ENCODE measurements at places on chromosomes 12 and 14.

GRCh38 chr12:48602192-48602989, 32.5 kb upstream of the LALBA start:
- DNase-seq, result no peak

DNA sequence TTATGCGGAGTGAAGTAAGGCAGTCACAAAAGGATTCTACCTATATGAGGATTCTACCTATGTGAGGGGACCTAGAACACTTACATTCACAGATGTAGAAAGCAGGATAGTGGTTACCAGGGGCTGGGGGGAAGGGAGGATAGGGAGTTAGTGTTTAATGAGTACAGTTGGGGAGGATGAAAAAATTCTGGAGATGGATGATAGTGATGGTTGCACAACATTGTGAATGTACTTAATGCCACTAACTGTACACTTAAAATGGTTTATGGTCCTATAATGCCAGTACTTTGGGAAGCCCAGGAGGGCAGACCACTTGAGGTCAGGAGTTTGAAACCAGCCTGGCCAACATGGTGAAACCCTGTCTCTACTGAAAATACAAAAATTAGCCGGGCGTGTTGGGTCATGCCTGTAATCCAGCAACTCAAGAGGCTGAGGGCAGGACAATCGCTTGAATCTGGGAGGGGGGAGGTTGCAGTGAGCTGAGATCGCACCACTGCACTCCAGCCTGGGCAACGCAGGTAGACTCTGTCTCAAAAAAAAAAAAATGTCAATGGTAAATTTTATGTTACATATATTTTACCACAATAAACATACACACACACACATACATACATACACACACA, 25.4 kb downstream of the SVOP start:
- DNase-seq, result no peak

- no peak for DNase-seq
Measured at GRCh38 chr12:116592731-116593130, 33.5 kb downstream of the MAP1LC3B2 start.

GRCh38 chr12:115639648-115640012, 637.9 kb downstream of the MED13L start:
- no peak for DNase-seq

- DNase-seq, result no peak
Measured at GRCh38 chr12:104446646-104447421, 9.9 kb upstream of the CHST11 start.

- no peak for DNase-seq
Measured at GRCh38 chr12:104462931-104463339, 6.2 kb downstream of the CHST11 start.

- no peak for DNase-seq
Measured at GRCh38 chr12:115404761-115405470, 720.9 kb upstream of the TBX3 start.

- DNase-seq, result no peak
Measured at GRCh38 chr12:52691841-52692150, 11.5 kb downstream of the KRT77 start.

- no peak for DNase-seq
Measured at GRCh38 chr14:64467101-64467500, 1.8 kb downstream of the AKAP5 start.

GRCh38 chr14:92644171-92644969, 104.1 kb downstream of the LGMN start:
- no peak for DNase-seq

- DNase-seq, result peak; percentile 90
Measured at GRCh38 chr12:54324617-54325441, at the start of gene COPZ1. COPZ1 (plus strand) TSS chr12:54325131; CDS start chr12:54325164, 33 bp downstream.

GRCh38 chr12:54654926-54655325, 6.8 kb upstream of the DCD start:
- no peak for DNase-seq

DNA sequence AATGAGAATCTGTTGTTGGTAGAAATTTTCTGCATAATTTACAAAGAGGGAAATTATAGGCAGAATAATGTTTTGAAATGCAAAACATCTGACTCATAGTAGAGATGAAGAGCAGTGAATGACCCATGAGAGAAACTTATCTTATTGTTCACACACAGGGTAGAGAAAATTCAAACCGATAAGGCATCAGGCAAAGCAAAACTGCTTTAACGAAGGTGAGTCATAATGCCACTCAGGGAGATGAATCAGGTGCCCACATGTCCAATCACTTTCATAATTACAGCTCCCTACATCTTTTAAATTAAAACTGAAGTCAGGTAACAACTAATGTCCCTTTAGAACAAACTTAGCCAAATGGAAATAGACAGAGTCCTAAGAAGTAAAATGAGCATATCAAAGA, 265.6 kb upstream of the GARIN6 start:
- DNase-seq, result no peak

DNA sequence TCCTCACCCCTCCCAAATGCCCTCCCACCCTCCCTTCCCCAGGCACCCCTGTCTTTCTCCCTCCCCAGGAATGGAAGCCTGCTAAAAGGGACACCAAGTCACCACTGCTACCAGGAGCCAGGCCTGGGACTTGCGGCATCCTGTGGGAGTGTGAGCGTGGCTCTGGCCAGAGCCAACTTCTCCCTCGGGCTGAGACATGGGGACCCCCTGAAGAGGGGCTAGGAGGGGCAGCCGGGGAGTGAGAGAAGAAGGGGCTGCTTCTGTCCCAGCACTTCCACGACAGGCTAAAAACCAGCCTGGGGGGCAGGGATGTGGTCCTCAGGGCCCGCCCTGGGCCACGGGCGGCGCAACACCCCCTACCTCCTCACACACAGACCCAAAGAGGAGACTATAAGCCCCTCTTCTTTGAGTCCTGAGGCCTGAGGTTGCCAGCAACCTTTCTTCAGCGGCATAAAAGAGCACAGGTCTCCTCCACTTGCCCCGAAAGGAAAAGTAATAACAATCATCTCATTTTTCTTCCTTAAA, 278.9 kb downstream of the DPF3 start:
- no peak for DNase-seq

GRCh38 chr14:31864937-31865855, 211.9 kb upstream of the ARHGAP5 start:
- DNase-seq, result no peak

DNA sequence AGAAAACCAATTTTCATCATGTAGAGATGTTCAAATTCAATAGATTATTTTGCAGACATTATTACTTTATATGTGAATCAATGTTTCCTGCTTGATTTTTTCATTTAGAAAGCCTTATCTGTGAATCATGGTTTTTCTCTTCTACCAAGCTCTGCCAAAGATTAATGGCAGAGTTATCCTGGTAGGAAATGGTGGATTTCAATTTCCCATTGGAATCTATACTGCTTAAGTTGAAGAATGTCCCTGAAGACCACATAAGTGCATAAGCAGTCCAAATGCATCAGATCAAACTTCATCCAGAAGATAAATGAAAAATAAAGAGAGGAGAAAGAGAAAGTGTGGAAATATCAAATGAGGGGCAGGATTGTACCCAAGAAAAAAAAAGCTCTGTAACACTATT, 5.0 kb downstream of the LUM start:
- DNase-seq, result no peak

DNA sequence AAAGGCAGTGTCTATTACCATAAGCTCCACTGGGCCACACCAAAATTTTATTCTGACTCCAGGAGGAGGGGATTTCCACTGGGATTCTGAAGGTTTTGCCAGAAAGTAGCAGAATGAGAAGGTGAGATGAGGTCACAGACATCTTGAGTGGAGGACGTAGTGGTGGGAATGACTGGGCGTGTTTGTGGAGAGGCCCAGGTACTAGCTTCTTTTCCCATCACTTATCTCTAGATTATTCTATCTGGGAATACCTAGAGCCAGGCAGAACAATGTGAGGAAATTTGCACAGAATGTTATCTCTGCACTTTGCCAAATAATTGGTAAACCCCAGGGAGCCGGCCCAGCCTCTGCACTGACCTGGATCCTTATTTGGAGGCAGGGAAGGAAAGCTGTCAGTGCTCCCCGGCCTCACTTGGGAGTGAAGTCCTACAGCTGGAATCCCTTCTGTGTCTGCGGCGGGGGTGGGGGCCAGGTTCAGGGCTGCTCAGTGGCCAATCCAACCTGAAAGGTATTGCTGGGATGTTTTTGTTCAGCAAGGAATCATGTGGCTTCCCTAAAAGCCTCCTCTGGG, 129.4 kb downstream of the C12orf75 start:
- no peak for DNase-seq
